ENCODE measurements at places on chromosomes 6 and 20. TPM values are rescaled to one million over a fixed set of nuclear protein-coding genes. Genes with fewer than 3 reads are reported as not detected.
A peak's percentile ranks its signal among the peaks of the same experiment; 100 is the strongest.

GRCh38 chr20:44532981-44533331 is 11.1 kb upstream of the SERINC3 start:
- DNase-seq: no peak
- H3K4me3 ChIP-seq: peak overlapping the region; percentile 97
- H3K27ac ChIP-seq: peak overlapping the region; percentile 92

- DNase-seq: no peak
- no peaks in the 10 kb centered on the region for H3K27me3 ChIP-seq
- no peaks in the 10 kb centered on the region for H3K36me3 ChIP-seq
Measured at GRCh38 chr20:60210779-60211617, 252.8 kb downstream of the CDH26 start.

OXT gene
- total RNA-seq: not detected

GRCh38 chr6:112216662-112217551 is 37.5 kb downstream of the LAMA4 start:
- no peak for DNase-seq
- H3K4me3 ChIP-seq: no peak overlapping the region
- peaks cover 72% of the 10 kb centered on the region for H3K4me1 ChIP-seq
- peak overlapping the region; percentile 88 for H3K27ac ChIP-seq
- H3K36me3 ChIP-seq: peaks cover 28% of the 10 kb centered on the region
- H3K27me3 ChIP-seq: no peaks in the 10 kb centered on the region

DNA sequence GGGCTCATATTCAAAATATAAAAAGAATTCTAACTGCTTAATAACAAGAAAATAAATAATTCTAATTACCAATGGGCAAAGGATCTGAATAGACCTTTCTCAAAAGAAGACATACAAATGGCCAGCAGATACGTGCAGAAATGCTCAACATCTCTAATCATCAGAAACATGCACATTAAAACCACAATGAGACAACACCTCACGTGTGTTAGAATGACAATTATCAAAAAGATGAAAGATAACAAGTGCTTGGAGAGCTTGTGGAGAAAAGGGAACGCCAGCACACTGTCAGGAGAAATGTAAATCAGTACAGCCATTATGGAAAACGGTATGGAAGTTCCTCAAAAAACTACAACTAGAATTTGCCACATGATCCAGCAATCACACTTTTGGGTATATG is 53.6 kb downstream of the MBOAT1 start:
- no peaks in the 10 kb centered on the region for H3K4me1 ChIP-seq
- DNase-seq: no peak
- H3K27me3 ChIP-seq: no peaks in the 10 kb centered on the region

GRCh38 chr6:5499644-5500306 is 238.5 kb downstream of the FARS2 start:
- H3K36me3 ChIP-seq: no peaks in the 10 kb centered on the region
- no peak for DNase-seq
- no peak overlapping the region for H3K27ac ChIP-seq
- H3K27me3 ChIP-seq: no peaks in the 10 kb centered on the region
- H3K4me3 ChIP-seq: no peak overlapping the region
- H3K4me1 ChIP-seq: no peaks in the 10 kb centered on the region

SLC17A3 gene
- not detected for total RNA-seq

DNA sequence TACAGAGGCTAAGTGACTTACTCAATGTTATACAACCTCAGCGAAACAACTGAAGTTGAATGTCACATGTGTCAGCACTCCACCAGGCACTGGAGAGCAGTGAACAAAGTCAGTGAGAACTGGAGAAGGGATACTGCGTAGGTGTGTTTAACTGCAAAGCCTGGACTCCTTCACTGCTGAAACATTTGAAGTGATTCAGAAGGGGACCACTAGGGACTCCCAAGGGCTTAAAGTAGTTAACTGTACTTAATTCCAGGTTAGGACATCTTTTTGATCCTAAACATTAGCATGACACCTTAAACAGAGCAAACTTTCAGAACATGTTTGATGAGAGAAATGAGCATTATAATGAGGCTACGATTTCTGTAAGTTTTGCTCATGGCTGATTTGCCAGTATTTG is 45.0 kb upstream of the ZBTB24 start:
- no peaks in the 10 kb centered on the region for H3K27me3 ChIP-seq
- no peaks in the 10 kb centered on the region for H3K36me3 ChIP-seq
- DNase-seq: no peak

GRCh38 chr6:146335336-146335735 is 208.3 kb upstream of the RAB32 start:
- H3K36me3 ChIP-seq: no peaks in the 10 kb centered on the region
- no peaks in the 10 kb centered on the region for H3K27me3 ChIP-seq
- DNase-seq: no peak
- H3K27ac ChIP-seq: no peak overlapping the region
- H3K4me3 ChIP-seq: no peak overlapping the region

ZNF311 gene
- 0.28 TPM for total RNA-seq

- no peaks in the 10 kb centered on the region for H3K4me1 ChIP-seq
- no peaks in the 10 kb centered on the region for H3K36me3 ChIP-seq
- no peaks in the 10 kb centered on the region for H3K27me3 ChIP-seq
- no peak overlapping the region for H3K27ac ChIP-seq
- no peak overlapping the region for H3K4me3 ChIP-seq
Measured at GRCh38 chr6:21431526-21431925, 162.0 kb upstream of the SOX4 start.

DNA sequence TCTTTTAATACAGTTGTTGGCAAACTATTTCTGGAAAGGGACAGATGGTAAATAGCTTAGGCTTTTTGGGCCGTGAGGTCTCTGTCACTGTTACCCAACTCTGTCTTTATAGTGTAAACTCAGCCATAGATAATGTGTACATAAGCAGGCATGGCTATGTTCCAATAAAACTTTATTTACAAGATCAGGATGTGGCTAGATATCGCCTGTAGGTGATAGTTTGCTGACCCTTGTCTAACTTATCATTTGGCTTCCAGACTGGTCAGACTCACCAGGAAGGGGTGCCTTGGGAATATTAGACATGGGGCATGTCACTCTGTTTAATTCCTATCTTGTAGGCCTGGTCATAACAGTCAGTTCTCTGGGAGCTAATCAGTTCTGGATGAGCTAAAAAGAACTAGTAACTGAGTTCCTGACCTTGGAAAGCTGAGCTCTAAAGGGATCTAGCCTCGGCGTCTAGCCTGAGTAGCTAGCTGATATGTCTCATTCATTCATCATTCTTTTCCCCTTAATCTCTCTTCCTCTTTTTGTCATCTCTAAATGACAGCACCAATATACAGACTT is 163.6 kb downstream of the SLC16A10 start:
- H3K27me3 ChIP-seq: peaks cover 7% of the 10 kb centered on the region
- no peaks in the 10 kb centered on the region for H3K4me1 ChIP-seq
- DNase-seq: no peak
- H3K36me3 ChIP-seq: no peaks in the 10 kb centered on the region
- no peak overlapping the region for H3K4me3 ChIP-seq
- H3K27ac ChIP-seq: no peak overlapping the region

DNA sequence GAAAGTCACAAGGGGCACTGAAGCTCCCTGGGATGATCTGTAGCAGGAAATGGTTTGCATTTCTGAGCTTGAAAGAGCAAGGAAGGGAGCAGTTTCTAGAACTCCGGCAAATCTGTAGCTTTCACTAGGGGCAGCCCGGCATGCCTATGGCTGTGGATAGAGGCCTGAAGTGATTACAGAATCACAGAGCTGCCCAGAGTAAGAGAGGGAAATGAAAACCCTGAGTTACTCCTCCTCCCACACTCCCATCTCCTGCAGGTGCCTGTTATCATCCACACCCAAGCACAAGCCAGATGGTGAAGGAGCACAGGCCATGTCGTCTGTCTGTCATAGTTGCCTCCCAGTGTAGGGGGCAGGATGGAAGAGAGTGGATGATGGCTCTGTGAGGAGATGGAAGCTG is 37.1 kb downstream of the HLA-F start:
- no peak overlapping the region for H3K4me3 ChIP-seq
- no peaks in the 10 kb centered on the region for H3K36me3 ChIP-seq
- H3K27ac ChIP-seq: no peak overlapping the region
- H3K4me1 ChIP-seq: no peaks in the 10 kb centered on the region
- DNase-seq: no peak
- no peaks in the 10 kb centered on the region for H3K27me3 ChIP-seq

Data from sigmoid colon (tissue), 7 donors.